ENCODE measurements at places on chromosomes 5 and 9. TPM values are rescaled to one million over a fixed set of nuclear protein-coding genes. Genes with fewer than 3 reads are reported as not detected.

- no peak for DNase-seq
Measured at GRCh38 chr5:88675168-88675707, 207.7 kb downstream of the MEF2C start.

Gene NR5A1
- total RNA-seq: 1.0 TPM

- no peak for DNase-seq
Measured at GRCh38 chr5:150461231-150461630, 11.7 kb upstream of the RPS14 start.

GRCh38 chr5:67032921-67033664 is 163.5 kb downstream of the CD180 start:
- no peak for DNase-seq

DNA sequence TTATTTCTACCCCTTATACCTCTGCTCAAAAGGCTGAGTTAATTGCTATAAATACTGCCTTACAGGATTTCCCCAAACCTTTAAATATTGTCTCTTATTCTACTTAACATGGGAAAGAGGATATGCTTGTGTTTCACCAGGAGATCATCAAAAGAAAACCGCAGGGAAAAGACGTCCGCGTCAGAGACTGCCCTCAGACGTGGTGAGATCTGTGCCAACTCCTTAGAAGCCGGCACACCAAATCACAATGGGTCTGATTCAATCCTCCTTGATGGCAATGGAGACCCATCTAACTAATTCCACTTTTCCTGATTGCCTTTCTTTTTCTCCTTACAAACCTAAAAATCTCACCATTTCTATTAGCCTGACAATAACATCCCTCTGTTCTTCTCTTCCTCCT is 55.0 kb downstream of the SH3PXD2B start:
- DNase-seq: no peak

DNA sequence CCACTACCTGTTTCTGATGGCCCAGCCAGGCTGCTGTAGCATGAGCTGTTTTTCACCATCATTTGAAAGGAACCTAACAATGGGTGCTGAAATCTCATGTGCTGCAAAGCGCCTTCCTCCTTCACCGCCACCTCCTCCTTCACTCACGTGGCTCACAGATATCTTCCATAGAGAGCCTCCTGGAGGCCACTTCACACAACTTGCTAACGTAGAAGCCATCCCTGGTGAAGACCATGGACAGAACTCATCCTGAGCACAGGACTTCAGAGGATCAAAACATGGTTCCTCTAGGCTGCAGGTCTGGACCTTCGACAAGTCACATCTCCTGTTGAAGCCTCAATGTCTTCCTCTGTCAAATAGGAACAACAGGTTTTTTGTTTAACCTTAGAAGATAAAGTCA is 155.5 kb upstream of the RAD23B start:
- no peak for DNase-seq

Gene C5orf46
- not detected for total RNA-seq

Gene EIF4EBP3
- 0.53 TPM for total RNA-seq

DNA sequence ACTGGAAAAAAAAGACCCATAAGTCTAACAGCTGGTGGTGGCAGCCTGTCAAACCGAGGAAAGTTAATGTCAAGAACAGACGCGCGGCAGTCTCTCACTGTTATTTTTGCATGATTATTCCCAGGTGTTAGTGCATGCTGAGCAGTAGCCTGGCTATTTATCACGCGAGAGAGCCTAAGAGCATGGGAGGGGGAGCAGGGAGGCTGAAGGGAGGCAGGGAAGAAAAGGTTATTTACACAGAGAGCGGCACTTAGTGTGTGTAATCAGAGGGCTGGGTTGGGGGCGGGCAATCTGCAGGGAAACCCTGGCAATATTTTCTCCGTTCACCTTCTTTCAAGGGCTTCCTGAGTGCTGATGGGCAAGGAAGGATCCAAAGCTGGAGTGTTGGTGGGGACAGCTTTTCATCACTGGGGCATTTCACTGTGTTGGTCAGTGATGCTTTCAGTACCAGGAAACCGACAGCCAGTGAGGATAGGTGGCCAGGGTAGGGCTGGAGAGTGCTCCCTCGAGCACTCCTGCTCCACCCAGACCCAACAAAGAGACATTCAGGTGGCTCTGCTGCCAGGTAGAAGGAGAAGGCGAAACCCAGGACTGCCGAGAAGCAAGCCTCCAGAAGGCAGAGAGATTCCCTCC is 39.6 kb downstream of the ZNF608 start:
- no peak for DNase-seq

Gene BARHL1
- 3.1 TPM for total RNA-seq

GRCh38 chr5:141680751-141681201 is 1.3 kb downstream of the ARAP3 start:
- DNase-seq: peak; percentile 92

DNA sequence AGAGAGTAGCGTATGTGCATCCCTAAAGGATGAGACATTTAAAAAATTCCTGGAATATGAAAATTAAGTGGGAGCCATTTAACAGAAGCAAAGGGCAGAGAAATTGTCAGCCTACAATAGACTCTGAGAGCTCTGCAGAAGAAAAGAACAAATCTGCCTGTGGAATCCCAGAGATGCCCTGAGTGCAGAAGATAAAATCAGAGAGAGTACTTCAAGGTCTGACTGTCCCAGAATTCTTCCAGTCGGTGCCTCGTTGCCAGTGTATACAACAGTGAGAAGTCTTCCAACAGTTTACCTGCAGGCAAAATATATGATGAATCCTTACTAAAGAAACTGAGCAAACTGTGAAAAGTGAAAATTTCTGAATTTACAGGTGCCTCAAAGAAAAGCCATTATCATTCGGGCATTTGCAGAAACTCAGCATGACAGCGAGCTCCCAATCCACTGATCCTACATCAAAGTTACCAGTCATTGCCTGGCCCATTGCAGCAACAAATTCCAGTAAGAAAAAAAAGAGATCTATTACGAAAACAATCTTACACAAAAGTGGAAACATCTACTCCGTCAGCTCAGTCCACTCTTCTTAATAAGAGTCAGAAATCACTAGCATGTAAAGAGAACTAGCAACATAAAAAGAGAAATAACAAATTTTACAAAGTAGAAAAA is 92.8 kb upstream of the VCAN start:
- no peak for DNase-seq

DNA sequence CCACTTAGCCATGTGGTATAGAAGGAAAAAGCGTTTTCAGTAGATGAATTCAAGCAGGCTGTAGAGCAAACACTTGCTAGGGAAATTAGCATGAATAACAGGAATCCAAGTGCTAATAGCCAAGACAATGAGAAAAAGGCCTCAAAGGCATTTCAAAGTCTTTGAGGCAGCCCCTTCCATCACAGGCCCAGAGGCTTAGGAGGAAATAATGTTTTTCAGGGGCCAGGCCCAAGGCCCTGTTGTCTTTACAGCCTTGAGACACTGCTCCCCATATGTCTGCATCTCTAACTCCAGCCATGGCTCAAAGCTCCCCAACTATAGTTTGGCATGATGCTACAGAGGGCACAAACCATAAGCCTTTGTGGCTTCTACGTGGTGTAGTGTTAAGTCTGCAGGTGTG is 563.5 kb downstream of the TAF11L14 start:
- DNase-seq: no peak

- DNase-seq: no peak
Measured at GRCh38 chr5:14595189-14595588, 13.6 kb downstream of the OTULINL start.

- DNase-seq: no peak
Measured at GRCh38 chr5:87190687-87191086, 77.0 kb upstream of the RASA1 start.

DNA sequence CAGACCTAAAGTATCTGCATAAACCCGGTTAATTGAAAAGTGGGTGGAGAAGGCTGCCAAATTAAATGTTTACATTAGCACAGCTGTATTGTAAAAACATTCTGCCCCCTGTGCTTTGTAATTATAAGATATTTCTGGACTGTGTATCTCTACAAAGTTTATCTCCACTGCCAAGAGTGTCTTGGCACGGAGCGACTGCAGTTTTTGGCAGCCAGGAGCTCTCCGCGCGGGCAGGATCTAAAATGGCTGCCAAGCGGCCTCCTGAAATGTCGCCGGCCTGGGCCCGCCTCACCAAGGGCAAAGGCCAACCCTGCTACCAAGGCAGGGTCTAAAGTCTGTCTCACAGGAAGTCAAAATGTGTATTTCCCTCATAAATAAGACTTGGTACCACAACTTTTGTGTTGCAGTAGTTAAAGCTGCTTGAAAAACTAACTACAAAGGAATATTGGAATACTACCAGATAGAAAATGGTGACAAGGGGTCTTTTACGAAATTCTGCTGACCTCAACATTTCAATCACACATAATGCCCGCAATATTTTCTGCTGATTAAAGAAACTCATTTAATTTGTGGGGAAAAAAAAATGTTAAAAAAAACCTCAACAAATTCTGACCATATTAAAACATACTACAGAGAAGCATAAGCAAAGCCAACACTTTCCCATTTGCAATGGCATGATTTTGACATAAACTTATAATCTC is 110.4 kb downstream of the NFIB start:
- DNase-seq: no peak

DNA sequence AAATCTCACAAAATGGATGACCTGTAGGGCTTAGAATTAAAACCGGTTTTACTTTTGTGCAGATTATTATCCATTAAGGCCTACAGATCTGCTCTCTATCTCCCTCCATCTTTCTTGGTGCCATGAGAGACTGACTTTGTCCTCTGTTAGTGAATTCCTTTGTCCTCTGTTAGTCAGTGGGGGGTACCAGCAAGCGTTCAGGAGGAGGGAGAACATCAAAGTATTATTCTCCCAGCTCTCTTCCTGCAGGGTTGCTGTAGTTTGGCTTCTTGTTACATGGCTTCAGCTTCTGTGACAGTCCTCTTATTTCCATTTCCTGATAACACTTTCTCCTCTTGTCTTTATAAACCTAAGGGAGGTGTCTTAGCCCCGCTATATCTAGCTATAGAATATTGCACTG is 850.5 kb upstream of the SEMA6A start:
- peak; percentile 21 for DNase-seq

- no peak for DNase-seq
Measured at GRCh38 chr5:111486055-111486454, 26.3 kb downstream of the STARD4 start.

DNA sequence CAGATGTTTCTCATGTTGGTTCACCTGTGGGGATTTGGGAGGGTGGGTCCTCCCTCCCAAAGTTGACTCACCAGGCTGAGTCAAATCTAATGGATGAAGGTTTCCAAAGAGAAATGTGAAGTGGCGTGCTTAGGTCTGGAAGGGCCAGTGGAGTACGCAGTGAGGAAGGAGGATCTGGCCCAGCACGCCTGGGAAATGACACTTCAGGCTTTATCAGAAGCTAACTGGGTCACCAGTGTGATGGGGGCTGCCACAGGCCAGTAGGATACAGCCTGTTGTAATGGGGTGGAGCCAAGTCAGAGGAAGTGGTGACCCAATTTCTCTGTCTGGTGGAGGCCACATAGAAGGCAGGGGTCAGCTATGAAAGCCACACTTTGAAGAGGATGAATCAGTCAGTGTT is 18.0 kb downstream of the POLR1E start:
- no peak for DNase-seq

DNA sequence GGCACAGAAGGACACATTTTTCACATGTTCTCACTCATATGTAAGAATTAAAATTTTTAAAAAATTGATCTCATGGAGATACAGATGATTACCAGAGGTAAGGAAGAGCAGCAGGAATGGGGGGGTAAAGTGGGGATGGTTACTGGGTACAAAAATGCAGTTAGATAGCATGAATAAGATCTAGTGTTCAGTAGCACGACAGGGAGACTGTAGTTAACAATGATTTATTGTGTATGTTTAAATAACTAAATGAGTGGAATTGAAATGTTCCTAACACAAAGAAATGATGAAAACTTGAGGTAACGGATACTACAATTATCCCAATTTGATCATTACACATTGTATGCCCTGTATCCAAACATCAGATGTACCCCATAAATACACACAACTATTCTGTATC is 15.2 kb upstream of the TGFBI start:
- DNase-seq: no peak

DNA sequence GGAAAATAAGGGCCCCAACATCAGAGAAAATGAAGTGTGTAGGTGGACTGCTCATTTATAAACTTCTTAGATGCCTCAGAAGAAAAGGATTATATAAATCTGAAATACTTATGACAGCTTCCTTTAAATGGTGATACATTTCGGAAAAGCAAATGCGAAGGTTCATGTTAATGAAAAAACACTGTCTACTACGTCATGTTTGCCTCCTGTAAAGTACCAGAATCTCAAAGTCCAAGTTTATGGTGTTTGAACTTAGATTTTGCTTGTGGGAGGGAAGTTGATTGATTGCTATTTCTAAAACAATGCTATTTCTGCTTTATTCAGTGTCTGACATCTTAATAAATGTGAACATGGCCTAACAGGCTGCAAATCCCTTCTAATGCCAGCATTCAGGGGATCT is 514.6 kb downstream of the ZNF608 start:
- no peak for DNase-seq

Gene IL4
- total RNA-seq: not detected

- no peak for DNase-seq
Measured at GRCh38 chr5:34608859-34609648, 47.1 kb upstream of the RAI14 start.

- no peak for DNase-seq
Measured at GRCh38 chr9:136392538-136393449, 7.2 kb downstream of the SNAPC4 start.

Gene HTR1A
- total RNA-seq: not detected

DNA sequence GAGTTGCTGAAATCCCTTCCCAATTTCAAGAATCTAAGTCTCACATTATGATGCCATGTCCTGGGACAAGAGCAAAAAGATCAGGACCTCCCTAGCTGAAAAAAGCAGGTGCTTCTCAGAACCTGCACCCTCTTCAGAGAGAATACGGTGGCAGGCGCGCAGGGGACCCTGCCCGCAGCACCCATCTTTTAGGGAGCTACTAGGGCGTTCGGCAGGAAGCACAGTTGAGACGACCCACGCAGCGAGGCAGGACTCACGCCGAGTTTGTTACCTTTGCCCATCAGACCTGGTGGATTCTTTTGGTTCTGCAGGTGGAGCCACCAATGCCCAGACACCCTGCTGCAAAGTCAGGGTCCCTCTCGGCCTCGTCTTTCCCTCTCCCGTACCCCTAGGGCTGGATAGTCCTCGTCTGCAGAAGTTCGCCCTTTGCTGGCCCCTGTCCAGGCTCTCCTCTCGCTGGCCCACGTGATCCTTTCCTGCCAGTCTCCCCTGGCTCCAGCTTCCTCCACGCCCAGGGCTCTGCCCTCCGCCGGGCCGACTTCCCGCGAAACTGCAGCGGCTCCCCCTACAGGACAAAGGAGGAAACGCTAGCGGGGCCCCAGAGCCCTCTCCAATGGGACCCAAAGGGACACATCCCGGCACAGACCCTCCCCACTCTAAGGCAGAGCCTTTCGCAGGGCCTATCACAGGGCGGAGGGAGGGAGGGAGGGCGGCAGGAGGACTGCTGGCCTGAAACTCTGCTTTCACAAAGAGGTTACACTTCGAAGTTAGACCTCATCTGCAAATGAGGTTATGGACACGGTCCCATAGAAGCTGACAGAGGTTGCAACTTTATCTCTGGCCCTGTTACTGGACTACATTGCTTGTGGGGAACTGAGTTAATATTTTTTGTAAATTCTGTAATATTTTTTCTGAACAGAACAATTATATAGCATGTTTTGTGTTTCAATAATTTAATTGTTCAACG is 28.8 kb downstream of the TMEM174 start:
- DNase-seq: peak; percentile 85
